ENCODE measurements at places on chromosomes 12 and 14. TPM values are rescaled to one million over a fixed set of nuclear protein-coding genes. Genes with fewer than 3 reads are reported as not detected.

BTBD6 gene
- 59.1 TPM for total RNA-seq

ALDH1L2 gene
- 58.7 TPM for total RNA-seq

SLC10A1 gene
- total RNA-seq: not detected

GARIN6 gene
- not detected for total RNA-seq

PPFIA2 gene
- 2.7 TPM for total RNA-seq

SERPINA9 gene
- not detected for total RNA-seq

SFSWAP gene
- total RNA-seq: 31.7 TPM

ANKS1B gene
- 3.5 TPM for total RNA-seq

PLCZ1 gene
- total RNA-seq: not detected

FAIM2 gene
- total RNA-seq: 0.97 TPM

ZNF84 gene
- total RNA-seq: 30.8 TPM

CLEC9A gene
- total RNA-seq: not detected

VASH1 gene
- 1.3 TPM for total RNA-seq

ADAM20 gene
- 0.49 TPM for total RNA-seq

AKAP3 gene
- 2.7 TPM for total RNA-seq

TARBP2 gene
- total RNA-seq: 33.4 TPM

MYBPC1 gene
- not detected for total RNA-seq

IFT81 gene
- total RNA-seq: 24.8 TPM

CSRP2 gene
- total RNA-seq: 26.2 TPM

RFX4 gene
- total RNA-seq: not detected

ATP23 gene
- total RNA-seq: 9.1 TPM

SLC5A8 gene
- not detected for total RNA-seq

CCDC38 gene
- total RNA-seq: not detected

ACSM4 gene
- total RNA-seq: not detected

ATL1 gene
- total RNA-seq: 15.1 TPM
